ENCODE measurements at places on chromosomes 16 and 17.
A peak's percentile ranks its signal among the peaks of the same experiment; 100 is the strongest.

- no peak for DNase-seq
Observed at GRCh38 chr17:59465949-59466307, 99.5 kb upstream of the DHX40 start.

DNA sequence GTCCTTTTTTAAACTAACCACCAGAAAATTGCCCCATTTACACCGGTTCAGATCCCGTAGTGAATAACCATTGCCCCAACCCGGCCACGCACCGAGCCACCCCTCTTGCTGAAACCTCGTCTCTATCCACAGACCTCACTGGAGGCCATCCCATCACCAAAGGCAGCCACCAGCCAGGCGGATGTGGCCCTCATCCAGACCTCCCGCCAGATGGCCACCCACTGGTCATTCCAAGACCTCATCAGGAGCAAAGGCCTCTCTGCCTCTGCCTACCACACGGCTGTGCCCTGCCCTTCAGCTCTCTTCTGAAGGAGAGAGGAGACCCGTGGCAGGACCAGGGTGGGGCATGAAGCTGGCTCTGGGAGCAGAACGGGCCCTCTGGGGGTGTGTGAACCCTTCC is 38.2 kb upstream of the CDH5 start:
- DNase-seq: no peak

GRCh38 chr17:28180449-28180848 is 138.0 kb downstream of the NLK start:
- no peak for DNase-seq

GRCh38 chr16:56346131-56346890 is 79.0 kb downstream of the AMFR start:
- no peak for DNase-seq

- no peak for DNase-seq
Observed at GRCh38 chr17:9071016-9071415, 49.7 kb downstream of the NTN1 start.

DNA sequence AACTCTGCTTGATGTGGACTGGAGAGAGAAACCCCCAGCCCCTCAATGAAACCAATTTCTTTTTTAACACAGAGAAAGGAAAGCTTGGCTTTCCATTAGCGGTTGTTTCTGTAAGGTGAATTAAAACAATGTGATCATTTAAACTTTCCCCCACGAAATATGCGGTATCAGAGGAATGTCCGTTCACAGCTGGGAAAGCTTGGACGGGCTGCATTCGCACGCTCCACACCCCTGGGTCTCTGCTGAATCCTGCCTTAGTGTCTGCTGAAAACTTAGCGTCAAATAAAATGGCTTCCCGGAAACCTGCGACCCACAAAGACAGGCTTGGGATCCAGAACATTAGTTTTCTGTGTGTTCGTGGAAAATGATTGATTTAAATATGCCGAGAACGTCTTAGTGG is 71.7 kb downstream of the C16orf95 start:
- no peak for DNase-seq

- DNase-seq: peak; percentile 32
Observed at GRCh38 chr17:3012926-3013581, 50.4 kb downstream of the OR1D5 start.

GRCh38 chr16:22092143-22092933 is at the start of gene VWA3A:
Gene VWA3A (plus strand): TSS chr16:22092541. CDS start chr16:22092638, 97 bp downstream.
- no peak for DNase-seq

DNA sequence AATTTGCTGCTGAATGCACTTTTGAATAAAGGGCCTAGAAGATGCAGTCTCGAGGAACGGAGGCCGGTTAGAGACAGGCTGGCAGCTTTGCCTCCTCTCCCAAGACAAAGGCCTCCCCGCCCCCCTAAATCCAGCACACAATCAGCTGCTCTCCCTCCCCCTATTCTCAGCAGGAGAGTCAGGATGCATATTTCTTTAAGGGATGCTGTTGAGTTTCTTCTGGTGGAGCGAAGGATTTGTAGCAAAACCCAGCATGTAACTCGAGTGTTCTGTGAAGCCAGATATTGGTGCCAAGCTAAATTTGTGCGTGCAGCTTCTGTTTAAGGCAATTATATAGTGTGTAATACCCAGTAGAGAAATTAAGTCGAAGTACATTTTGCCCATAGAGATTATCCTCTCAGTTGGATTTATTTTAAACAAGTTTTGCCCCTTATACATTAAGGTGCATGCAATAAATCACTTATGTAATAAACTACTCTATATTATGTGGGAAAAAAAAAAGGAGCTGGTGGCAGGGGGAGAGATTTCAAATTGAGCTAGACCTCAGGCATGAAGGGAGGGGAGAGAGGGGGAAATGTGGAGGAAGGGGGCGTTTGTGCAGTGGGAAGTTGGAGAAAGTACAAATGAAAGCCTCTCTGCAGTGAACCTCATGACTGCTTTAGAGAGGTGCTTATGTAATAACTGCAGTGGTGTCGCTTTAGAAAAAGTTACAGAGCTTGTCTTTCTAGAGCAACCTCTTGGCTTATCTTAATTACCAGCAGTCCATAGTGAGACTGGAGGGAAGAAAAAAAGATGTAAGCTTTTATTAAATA is 599.2 kb downstream of the MAF start:
- no peak for DNase-seq

DNA sequence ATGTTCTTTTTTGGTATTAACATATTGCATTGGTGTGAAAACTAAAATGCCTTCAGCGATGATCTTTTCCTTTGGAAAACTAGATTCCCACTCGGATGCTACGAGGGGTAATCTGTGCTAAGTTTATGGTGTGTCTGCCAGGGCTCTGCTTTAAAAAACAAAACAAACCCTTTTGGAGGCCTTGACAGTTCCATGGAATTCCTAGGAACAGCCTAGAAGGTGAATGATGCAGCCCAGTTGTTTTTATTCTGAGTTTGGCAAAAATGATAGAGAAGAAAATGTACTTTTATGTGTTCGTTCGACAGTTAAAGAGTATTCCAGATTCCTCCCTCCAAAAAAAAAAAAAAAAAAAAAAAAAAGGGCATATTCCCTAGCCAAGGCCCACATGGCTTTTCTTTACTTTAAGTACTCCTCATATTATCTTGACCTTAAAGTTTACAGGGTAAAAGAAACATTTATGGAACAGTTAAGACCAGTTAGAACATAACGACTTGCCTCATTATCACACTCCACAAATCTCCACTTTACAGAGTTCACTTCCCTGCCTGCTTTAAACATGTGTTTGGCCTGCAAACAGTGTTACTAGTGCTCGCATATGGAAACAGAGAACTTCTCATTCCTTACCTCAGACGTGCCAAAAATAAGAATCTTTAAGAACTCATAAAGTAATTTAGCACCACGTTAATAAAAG is 159.1 kb downstream of the WWOX start:
- no peak for DNase-seq

DNA sequence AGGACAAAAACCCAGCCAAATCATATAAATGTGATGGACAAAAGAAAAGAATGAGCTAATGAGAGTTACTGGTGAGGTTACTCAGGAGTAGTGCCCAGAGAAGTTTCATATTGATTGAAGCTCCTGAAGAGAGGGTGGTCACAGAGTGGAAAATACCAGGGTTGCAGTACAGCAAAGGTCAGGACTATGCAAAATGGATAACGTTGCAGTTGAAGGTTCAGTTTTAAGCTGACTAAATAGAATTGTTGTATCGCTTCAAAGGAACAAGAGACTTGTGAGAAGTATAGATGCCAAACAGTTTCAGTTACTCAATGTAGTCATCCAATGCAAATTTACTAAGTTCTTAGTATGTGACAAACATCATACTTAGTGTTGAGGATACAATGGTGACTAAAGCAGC is 47.1 kb downstream of the ABCA8 start:
- no peak for DNase-seq

All from stimulated activated CD8-positive, alpha-beta memory T cell treated with anti-CD3 and anti-CD28 coated beads, Interleukin-7, amount 100 ng/mL, for 4 hours (primary cell).